ENCODE measurements at places on chromosomes 16 and 17.

GRCh38 chr16:73949574-73950320 lies 346.9 kb upstream of the PSMD7 start:
- no peak for DNase-seq

- DNase-seq: no peak
Measured at GRCh38 chr17:80198144-80198661, 21.9 kb downstream of the SGSH start.

DNA sequence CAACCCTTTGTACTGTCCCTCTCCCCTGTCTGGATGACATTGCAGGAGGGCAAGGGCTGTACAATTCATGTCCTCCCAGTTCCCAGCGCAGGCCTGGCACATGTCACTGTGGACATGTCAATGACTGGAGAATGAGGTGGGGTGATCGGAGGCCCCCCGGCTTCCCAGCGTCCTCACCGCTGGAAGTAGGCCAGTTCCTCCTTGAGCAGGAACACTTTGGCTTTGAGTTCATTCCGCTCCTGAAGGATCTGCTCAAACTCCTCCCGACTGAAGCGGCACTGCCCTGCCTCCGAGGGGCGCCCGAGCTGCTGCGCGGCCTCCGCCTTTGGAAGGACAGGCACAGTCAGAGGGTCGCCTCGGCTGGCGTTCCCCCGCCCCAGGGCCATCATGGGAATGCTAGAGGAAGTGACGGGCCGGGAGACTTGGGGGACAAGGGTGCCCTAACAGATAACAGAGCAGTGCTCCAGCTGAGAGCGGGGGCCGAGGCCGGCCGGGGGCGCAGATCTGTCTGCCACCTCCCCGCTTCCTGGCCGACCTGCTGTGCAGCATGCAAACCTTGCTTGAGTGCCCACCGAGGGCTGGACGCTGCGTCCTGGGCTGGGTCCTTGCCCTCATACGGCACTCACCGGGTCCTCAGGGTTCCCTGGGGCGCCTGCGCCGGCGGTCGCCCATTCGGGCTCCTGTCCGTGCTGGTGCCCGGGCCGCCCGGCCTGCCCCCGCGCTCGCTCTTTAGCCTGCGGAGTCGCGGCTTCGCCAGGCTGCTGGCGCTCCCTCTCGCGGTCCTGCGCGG lies 1.3 kb downstream of the RILP start:
- peak; percentile 69 for DNase-seq

- peak; percentile 60 for DNase-seq
Measured at GRCh38 chr17:78168903-78169793, 767 bp downstream of the SYNGR2 start.

- DNase-seq: no peak
Measured at GRCh38 chr16:54077050-54077821, 209.4 kb downstream of the IRX3 start.

DNA sequence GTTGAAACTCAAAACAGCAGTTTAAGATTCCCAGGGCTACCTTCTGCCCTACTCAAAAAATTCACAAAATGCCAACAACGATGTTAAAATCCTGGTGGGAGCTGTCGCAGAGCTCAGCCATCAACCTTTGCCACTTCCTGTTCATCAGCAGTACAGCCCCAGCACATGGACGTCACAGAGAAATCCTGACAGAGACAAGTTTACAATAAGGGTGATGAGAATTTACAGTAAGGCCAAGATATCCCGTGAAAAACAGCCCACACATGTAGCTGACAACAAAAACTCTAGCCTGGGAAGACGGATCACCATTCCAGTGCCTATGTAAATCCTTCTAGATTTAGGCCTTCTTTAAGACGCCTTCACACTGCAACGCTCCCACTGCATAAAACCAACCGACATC lies 18.8 kb downstream of the USP22 start:
- no peak for DNase-seq

GRCh38 chr17:1170739-1171138 lies 9.0 kb downstream of the ABR start:
- no peak for DNase-seq

DNA sequence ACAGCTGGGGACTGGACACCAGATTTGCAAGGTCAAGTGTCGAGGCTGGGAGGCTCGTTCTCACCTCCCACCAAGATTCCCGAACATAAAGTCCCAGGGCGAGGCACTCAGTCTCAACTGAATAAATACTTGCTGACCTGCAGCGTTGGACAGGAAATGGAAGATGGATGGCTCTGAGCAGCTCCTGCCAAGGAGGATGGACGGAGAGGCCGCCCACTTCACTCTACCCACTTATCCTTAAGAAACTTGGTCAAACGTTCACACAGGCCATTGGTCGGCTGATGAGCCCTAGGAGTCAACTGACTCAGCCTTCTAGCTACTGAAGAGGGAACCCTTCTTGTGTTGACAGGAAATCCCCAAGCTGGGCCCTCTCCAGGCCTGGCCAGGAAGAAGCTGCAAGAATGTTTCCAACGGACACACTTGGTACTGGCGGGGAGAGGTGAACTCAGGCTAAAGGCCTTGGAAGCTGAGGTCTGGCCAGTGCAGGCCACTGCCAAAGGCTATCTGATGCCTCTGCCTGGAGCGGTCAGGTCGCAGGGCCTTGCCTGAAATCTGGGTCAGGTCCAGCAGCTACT lies 50.0 kb downstream of the VAC14 start:
- DNase-seq: no peak

DNA sequence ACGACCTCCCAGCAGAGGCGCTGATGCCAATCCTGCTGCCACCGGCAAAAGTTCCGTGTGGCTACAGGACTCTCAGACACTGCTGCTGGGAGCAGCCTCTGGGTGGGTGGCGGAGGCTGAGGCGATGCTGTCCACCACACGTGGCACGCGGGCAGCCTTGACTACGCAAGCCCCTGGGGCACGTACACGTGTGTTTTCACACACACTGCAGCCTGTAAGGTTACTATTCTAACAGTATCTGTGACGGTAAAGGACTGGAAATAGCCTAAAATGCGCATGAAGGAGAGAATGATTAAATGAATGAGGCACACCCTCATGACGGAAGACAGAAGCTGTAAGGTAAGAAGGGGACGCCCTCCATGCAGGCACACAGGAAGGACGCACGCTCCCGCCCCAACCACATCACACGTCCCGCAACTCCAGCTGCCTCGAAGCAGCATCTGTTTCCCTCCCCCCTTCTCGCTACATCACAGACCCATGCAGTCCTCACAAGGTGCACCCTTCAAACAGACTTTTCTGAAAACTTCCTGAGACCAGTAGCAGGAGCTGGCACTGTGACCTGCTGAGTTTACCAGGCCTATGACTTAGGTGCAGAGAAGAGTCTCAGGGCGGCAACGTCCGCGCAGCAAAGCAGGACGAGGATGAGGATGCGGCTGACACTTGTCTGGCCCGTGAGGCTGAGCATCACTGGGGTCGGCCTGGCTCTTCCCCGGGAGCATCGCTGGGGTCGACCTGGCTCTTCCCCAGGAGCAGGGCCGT lies 28.7 kb upstream of the FASN start:
- no peak for DNase-seq

DNA sequence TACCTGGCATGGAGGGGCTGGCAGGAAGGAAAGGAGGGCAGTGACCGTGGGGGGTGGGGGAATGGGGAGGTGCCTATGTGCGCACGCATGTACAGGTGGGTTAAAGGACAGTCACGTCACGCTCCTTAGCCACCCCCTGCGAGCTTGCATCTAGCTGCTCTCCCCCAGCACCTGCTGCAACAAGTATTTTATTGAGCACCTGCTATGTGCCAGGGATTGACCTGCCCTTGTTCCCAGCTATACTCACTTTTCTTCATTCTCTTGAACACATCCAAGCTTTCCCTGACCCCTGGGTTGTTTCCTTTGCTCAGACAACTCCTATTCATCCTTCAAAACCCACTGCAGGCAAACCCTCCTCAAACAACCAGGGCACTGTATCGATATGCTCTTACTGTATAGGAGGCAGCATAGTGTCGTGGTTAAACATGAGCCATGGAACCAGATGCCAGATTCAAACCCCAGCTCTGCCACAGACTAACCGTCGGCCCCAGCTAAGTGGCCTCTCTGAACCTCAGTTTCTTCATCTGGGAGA lies 155.2 kb upstream of the CIBAR2 start:
- DNase-seq: no peak

- no peak for DNase-seq
Measured at GRCh38 chr17:68204736-68205135, 43.1 kb upstream of the AMZ2 start.

DNA sequence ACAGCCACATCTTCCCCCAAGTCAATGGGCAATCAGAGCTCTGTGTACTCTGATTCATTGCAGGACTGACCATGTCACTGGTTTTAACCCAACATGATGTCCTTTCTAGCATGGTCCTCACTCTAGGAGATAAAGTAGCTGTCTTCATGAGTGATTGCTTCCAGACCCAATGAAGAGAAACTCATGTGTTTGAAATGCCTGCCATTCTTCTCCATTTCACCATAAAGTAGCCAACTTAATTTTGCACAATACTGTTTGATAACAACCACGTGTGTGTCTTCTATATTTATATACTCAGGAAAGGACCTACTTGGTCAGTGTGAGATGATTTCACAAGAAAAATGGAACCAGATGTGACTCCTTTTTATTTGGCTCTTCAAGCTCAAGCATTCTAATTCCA lies 172.5 kb downstream of the AXIN2 start:
- no peak for DNase-seq

DNA sequence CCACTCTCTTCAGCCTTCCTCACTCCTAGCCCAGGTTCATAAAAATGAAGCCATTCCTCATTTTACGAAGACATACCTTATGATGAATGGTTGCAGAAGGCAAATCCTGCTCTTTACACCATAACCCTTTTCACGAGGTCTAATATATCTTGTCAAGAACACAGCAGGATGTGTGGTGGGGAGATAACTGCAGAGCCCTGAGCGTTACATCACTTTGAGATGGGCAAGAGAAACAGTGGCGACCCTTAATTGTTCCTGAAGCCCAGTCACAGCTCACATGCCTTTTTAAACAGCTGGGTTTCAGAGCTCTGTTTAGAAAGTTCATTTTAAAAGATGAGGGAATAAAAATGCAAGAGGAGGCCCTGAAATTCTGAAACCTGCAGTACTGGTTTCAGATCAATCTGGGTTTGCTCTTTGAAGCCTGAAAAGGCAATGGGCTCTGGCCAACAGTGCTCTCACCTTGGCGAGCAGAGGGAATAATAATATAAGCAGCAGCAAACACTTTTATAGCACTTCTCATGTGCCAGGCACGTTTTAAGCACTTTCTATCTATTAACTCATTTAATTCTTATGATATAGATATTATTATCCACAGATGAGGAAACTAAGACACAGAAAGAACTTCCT lies 2.9 kb downstream of the FAM117A start:
- no peak for DNase-seq

- peak; percentile 94 for DNase-seq
Measured at GRCh38 chr17:36703860-36704266, 102.5 kb downstream of the MRM1 start.
